ENCODE measurements at places on chromosomes 6 and 20.

DNA sequence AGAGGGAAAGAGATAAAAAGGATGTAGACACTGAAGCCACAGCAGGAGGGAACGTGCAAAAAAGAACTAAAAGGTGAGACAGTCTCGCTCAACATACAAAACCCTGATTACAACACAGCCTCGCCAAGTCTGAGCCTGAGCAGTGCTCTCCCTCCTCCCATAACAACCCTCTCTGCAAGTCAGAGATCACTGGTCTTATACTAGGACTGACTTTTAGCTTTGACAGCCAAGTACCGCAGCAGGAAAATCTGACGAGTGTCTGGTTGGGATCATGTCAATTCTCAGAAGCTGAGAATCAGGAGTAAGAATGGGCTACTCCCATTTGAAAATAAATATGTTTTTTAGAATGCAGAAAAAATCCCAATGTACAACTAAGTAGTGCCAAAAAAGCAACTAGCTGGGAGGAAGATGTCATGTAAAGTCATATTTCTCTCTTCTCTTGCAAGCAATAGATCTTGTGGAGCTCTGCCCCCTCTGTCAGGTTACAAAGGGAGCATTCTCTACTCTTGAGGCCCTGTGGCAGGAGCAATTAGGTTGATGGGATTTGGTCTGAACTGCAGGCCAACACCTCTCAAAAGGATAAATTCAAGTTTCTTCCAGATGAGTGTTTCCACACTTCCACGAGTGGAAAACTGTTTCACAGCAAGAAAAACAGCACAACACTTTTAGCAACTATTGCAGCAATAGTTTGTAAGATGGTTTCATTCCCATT lies 118.9 kb upstream of the COL21A1 start:
- no peak for DNase-seq

DNA sequence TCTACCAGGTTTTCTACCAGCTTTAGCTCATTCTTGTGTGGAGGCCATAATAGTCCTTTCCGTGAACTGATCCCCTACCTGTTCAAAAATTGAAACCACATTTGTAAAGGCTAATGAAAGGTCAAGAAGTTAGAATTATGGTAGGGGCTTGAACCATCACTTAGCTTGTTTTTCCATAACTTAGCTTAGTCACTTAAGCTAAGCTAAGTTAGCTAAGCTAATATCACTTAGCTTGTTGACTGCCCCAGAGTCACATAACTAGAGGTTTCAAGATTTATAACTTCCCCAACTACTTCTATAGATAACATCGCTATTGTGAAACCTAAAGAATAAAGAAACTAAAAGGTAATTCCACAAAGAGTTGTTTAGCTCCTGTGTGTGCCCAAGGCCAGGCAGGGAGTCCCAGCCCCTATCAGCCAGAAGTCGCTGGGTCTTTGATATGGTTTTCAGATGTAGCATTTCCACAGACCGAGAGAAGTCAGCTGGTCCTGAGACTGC lies 131.8 kb downstream of the VEGFA start:
- DNase-seq, result no peak

- no peak for DNase-seq
These were observed 43.0 kb downstream of the JARID2 start for GRCh38 chr6:15288856-15289255.

DNA sequence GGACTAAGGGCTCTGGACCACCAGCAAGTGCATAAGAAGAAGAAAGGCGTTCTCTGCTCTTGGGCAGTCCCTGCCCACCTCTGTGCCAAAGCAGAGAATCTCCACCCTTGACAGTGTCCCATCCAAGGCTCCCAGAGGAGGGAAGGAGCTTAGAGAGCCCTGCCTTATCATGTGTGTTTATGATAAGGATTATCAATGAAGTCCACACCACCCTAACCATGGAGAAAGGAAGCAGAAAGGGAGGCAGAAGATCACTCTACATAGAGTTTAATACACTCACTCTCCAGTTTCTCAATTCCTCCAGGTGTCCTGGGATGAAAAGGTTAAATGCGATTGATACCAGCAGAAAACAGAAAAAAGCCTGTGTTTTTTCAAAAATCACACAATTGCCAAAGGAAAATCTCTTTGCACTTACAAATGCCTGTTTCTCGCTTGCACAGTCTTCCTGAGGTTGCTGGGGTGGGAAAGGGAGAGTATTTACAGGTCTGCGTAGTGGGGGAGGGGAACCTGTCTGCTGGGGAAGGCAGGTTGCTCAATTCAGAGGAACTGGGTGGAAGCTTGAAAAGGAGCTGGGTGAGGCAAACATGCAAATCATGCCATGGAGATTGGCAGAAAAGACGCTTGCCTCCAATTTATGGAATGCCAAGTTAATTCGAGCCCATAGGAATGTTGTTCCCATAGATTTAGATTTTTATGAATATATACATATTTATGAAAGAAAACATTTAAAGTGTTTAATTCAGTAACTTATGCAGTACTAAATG lies 104.0 kb downstream of the EYA2 start:
- no peak for DNase-seq

DNA sequence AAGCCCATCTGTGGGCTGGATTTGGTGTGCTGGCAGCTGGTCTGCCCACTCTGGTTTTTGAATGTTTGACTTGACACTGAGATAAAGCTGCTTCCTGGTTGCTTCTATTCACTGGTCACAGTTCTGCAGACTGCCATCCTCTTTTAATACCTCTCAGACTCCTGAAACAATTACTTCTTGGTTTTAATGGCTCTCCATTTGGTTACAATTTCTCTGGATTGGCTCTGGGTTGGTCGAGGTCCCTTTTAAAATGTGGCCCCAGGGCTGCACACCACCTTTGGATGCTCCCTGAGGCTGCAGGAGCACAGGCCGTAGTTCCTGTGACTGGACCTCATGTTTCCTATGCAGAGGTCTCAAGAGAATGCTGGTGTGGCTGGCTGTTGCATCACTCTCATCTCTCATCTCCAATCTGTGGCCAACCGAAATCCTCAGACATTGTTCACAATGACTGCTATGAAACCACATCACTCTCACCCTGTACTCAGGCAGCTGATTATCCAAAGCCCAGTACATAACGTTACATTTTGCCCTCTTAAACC lies 98.5 kb downstream of the INSM1 start:
- DNase-seq, result no peak

DNA sequence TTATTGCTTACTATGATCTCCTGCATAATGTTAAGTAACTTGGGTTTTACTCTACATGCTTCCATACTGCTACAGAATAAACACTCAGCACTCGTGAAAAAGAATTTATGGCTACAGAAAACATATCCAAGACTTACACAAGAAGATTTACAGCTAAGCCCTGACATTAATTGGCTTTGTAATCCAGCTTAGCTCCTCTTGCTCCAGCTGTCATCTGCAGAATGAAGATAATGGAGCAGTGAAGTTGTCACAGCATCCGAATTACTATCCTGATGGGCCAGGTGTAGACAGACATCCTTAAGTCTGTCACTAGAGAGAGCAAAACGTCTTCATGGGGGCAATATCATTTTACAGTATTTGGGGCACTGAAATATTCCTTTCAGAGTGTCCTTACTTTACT lies 155.3 kb downstream of the PRKN start:
- no peak for DNase-seq

GRCh38 chr6:31541059-31541657 lies 645 bp downstream of the DDX39B start:
- peak; percentile 43 for DNase-seq

GRCh38 chr6:139912735-139913400 lies 538.4 kb upstream of the CITED2 start:
- no peak for DNase-seq

DNA sequence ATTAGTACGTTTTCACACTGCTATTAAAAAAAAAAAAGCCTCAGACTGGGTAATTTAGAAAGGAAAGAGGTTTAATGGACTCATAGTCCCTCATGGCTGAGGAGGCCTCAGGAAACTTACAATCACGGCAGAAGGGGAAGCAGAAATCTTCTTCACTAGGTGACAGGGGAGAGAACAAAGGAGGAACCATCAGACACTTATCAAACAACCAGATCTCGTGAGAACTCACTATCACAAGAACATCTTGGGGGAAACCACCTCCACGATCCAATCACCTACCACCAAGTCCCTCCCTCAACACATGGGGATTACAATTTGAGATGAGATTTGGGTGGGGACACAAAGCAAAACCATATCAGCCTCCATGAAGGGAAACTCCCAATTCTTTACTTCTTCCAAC lies 85.2 kb upstream of the MAFB start:
- DNase-seq, result no peak

GRCh38 chr6:90502866-90503407 lies 83.9 kb downstream of the MAP3K7 start:
- DNase-seq, result no peak

DNA sequence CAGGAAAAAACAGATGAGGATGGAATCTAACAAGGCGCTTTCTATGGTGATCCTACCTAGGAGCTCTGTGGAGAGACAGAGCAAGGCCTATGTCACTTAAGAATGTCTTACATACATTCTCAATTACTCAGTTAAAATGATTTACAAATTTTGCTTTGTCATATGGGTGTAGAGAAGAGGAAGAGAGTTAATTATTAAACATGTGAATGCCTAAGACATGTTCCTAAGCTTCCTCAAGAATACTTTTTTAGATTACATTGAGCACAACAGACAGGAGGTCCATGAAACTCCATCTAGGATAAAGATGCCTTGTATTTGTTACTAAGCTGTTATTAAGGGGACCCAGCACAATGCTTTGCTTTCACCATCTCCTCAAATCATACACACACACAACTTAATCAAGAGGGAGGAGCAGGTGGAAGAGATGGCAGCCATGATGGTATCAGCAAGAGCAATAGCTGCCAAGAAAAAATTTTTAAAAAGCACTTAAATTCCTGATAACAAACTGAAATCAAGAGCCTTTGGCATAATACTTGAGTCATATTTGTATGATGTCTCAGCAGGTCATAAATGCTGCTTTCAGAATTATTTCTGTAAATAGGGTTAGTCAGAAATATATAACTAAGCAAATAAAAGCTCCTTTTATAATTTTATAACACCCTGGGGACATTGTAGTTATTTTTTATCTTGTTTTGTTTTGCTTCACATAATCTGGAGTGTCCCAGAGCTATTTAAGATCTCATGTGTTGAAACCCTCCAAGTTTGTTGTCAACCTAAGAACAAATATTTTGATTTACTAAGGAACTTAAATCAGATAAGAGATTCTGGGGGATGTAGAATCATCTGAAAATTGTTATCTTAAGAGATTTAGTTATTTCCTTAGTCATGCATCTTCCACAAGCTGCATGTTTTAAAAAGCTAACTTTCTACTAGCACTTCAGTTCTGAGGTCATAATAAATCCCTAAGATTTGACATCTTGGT lies 70.0 kb upstream of the CD2AP start:
- DNase-seq, result no peak

DNA sequence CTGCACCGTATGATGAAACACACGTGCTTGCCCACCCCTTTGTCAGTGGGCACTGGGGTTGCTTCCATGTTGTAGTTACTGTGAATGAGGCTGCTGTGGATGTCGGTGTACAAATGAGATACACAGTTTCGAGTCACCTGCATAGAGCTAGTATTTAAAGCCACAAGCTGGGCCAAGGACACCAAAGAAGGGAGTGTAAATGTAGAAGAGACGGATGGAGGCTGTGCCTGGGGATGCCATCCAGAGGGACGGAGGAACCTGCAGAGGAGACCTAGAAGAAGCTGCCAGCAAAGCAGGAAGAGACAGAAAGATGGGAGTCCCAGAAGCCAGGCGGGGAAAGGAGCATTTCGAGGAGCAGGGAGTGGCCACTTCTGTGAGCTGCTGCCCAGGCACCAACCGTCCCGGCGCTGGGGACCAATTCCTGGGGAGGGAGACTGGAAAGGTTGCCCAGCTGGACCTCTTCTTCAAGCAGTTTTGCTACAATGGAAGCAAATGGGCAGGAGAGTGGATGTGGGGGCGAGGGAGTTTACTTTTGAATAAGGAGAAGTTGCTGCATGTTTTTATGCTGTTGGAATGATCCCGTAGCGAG lies 339.3 kb downstream of the ZFAND3 start:
- no peak for DNase-seq

DNA sequence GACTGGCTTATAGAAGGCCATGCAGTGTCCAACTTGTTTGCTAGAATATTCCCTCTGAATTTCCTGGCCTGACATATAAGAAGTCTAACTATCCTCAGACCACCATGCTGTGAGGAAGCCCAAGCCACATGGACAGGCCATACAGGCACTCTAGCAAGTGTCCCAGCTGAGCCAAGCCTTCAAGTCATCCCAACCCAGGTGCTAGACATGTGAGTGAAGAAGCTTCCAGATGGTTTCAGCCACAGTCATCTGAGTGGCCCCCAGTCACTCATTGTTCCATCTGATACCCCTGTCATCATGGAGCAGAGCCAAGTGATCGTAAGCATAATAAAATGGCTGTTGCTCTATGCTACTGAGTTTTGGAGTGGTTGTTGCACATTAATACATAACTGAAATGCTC lies 46.0 kb upstream of the INSM1 start:
- DNase-seq, result no peak

- peak; percentile 54 for DNase-seq
These were observed 74.4 kb upstream of the CHD6 start for GRCh38 chr20:41692479-41693135.

DNA sequence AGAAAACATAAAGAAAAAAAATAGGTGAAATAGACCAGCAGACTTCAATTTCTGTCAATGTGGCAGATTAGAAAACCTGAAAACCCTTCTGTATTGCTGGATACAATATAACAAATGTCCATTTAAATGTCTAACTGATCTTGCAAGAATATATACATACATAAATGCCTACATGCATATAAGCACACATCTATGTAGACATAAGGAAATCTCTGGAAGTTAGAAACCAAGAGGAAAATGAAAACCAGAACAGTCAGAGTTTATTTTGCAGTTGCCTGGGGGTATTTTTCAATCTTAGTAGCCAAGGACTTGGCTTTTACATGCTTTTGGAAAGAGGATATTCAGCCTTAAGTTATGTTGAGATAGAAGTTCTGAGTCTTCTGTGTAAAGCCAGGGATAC lies 184.0 kb downstream of the RPS12 start:
- no peak for DNase-seq

DNA sequence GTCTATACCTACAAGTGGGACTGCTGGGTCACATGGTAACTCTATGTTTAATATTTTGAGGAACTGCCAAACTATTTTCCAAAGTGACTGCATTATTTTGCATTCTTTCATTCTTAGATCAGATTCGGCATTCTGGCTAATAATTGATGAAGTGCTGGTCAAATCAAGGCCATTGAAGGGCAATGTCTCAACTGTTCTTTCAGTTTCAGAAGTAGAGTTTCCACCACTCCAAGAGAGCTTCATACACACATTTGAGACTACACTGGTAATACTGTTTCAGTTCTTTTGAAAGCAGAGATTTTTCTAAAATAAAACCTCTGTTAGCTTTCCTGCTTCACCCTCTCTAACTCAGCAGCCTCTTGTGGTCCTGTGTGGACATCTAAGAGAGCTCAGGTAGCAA lies 154.5 kb downstream of the CFAP61 start:
- DNase-seq, result no peak

Data from stimulated activated CD4-positive, alpha-beta T cell treated with anti-CD3 and anti-CD28 coated beads, Interleukin-2, amount 100 ng/mL, for 4 hours (primary cell).